ENCODE measurements at places on chromosomes 13 and 19.

- DNase-seq = no peak
These were observed 360 bp downstream of the DDX39A start for GRCh38 chr19:14418856-14419105.

- DNase-seq = no peak
These were observed 32.5 kb downstream of the ZNF527 start for GRCh38 chr19:37403403-37403802.

GRCh38 chr19:13526552-13526951 lies 20.3 kb upstream of the CACNA1A start:
- no peak for DNase-seq

- DNase-seq = no peak
These were observed 461 bp upstream of the TM9SF2 start for GRCh38 chr13:99500839-99501183.

- no peak for DNase-seq
These were observed at the start of gene IL17D for GRCh38 chr13:20702915-20703779. TSS of gene IL17D (plus strand) at chr13:20703699. CDS start at chr13:20704002, 303 bp downstream.

GRCh38 chr13:98405107-98405571 lies 171.8 kb downstream of the STK24 start:
- no peak for DNase-seq

DNA sequence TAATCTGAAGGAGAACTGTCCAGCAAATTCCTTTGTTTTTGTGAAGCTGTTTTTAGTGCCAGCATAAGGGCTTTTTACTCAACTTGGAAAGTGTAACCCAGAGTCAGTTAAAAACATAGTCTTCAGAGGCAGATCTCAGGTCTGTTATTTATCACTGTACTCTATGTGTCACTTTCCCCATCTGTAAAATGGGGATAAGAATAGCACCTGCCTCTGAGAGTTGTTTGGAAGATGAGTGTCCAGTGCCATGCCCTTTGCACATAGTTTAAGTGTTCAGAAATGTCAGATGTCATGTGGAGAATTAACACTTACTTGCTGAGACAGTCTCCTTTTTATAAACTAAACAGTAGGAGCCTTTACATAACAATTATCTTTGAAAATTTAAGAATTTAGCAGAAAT lies 27.9 kb downstream of the USPL1 start:
- no peak for DNase-seq

GRCh38 chr13:110913322-110914080 lies 1.4 kb downstream of the ANKRD10 start:
- DNase-seq = no peak

- DNase-seq = no peak
These were observed 543.0 kb downstream of the IRS2 start for GRCh38 chr13:109243311-109243951.

- no peak for DNase-seq
These were observed 120.7 kb downstream of the RXFP2 start for GRCh38 chr13:31860002-31860401.

- DNase-seq = no peak
These were observed 438.5 kb downstream of the ZNF536 start for GRCh38 chr19:30810726-30811125.

DNA sequence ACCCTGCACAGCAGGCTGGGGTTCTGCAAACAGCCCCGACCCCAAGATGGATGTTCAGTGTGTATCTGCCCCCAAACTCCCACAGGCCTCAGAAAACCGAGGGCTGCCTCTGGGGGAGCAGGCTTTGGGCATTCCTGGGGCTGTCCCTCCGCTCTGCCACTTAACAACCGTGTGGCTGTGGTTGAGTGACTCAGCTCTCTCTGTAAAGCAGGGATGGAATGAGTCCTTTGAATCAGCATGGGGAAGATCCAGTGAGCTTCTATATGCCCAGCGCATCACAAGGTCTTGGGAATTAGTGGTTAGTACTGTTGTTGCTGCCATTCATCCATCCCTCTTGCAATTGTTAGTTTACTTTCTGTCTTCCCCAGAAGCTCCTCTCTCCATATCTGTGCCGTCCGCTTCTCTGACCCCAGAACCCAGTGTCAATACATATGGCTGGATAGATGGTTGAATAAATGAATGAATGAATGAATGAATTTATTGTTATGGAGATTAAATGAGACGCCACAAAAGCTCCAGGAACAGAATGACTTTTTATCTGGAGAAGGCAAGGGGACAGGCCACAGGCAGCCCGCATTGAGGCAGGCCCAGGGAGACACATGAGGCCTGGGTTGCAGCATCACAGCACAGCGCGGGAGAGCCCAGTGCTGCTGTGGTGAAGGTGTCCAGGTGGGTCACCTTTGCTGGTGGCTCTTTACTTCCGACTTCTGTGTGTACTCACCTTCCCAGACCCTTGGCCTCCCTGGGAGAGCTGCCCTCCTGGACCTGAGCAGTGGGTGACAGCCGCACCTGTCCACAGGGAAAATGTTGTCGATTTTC lies 89.2 kb downstream of the RGCC start:
- DNase-seq = no peak

Data from Peyer's patch (tissue), 4 donors.